ENCODE measurements at places on chromosomes 12 and 14.

DNA sequence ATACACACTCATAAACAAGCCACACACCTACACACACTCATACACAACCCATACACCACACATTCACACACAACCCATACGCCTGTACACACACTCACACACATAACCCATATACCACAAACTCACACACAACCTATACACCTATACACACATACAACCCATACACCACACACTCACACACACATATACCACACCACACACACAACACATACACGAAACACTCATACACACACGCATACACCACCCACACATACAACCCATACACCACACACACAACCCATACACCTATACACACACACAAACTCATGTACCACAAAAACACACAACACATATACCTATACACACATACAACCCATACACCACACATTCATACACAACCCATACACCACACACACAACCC, 164.3 kb downstream of the TMEM121 start:
- H3K4me3 ChIP-seq: no peak overlapping the region
- no peaks in the 10 kb centered on the region for H3K36me3 ChIP-seq
- H3K27me3 ChIP-seq: no peaks in the 10 kb centered on the region
- H3K4me1 ChIP-seq: no peaks in the 10 kb centered on the region
- DNase-seq: no peak

DNA sequence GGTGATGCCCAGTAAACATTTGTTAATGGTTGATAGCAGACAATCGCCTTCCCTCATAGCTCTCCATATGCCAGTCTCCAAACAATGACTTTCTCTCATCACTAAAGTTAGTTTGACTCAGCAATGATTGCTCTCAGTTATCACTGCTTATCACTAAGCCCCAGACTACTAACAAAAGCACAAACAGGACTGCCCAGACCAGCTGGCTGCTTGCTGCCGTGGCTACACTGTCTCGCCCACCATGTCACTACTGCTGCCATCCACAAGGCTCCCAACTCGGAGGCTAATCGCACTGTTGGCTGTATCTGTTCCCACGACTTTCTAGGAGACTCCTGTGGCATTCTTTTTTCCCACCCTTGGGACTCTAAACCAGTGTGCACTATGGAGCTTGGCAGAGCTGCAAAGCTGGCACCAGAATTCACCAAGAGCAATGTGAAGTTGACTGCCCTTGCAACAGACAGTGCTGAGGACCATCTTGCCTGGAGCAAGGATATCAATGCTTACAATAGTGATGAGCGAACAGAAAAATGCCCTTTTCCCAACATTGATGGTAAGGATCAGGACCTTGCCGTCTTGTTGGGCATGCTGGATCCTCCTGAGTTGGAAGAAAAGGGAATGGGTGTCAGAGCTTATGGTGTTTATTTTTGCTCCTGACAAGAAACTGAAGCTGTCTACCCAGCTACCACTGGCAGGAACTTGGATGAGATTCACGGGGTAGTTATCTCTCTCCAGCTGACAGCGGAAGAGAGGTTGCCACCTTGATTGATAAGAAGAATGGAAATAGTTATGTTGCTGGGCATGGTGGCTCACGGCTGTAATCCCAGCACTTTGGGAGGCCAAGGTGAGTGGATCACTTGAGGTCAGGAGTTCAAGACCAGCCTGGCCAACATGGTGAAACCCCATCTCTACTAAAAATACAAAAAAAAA, 27.1 kb upstream of the NR2C1 start:
- peak overlapping the region; percentile 37 for H3K27ac ChIP-seq
- H3K36me3 ChIP-seq: peaks cover 2% of the 10 kb centered on the region
- peaks cover 29% of the 10 kb centered on the region for H3K4me1 ChIP-seq

DNA sequence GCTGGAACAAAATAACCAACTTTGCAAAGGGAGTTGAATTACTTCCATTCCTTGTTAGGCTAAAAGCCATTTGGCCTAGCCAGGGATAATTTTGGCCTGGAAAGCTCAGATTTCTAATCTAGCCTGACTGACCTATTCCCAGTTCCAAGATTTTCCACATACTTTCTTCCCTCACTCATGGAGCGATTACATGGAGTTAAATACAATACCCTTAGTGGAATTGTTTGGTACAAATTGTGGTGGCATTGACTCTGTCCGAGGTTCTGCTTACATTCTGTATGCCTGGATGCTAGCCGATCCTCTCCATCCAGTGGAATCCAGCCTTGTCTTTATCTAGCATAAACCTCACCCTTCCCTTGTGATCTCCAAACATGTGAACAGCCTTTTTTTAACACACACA, 965.1 kb downstream of the DIO2 start:
- no peaks in the 10 kb centered on the region for H3K27me3 ChIP-seq
- no peaks in the 10 kb centered on the region for H3K4me1 ChIP-seq
- no peak overlapping the region for H3K27ac ChIP-seq
- no peak overlapping the region for H3K4me3 ChIP-seq
- H3K36me3 ChIP-seq: no peaks in the 10 kb centered on the region

- DNase-seq: no peak
- H3K4me1 ChIP-seq: no peaks in the 10 kb centered on the region
- no peak overlapping the region for H3K27ac ChIP-seq
Measured at GRCh38 chr12:110382683-110383082, 20.8 kb downstream of the ANAPC7 start.

GRCh38 chr14:103994535-103995184, 52.3 kb upstream of the RD3L start:
- H3K36me3 ChIP-seq: no peaks in the 10 kb centered on the region
- H3K27ac ChIP-seq: no peak overlapping the region
- no peak for DNase-seq
- no peaks in the 10 kb centered on the region for H3K27me3 ChIP-seq

- no peak for DNase-seq
- H3K4me3 ChIP-seq: no peak overlapping the region
- no peaks in the 10 kb centered on the region for H3K36me3 ChIP-seq
- H3K27me3 ChIP-seq: no peaks in the 10 kb centered on the region
- H3K27ac ChIP-seq: no peak overlapping the region
Measured at GRCh38 chr12:15320881-15321280, 1.4 kb upstream of the PTPRO start.
